Amygdala (tissue), 56 donors: ENCODE measurements at places on chromosomes 3 and 15.

- no peak for DNase-seq
Observed at GRCh38 chr15:58864602-58865424, 68.7 kb downstream of the SLTM start.

GRCh38 chr15:39621210-39621609, 40.3 kb downstream of the THBS1 start:
- DNase-seq, result no peak

DNA sequence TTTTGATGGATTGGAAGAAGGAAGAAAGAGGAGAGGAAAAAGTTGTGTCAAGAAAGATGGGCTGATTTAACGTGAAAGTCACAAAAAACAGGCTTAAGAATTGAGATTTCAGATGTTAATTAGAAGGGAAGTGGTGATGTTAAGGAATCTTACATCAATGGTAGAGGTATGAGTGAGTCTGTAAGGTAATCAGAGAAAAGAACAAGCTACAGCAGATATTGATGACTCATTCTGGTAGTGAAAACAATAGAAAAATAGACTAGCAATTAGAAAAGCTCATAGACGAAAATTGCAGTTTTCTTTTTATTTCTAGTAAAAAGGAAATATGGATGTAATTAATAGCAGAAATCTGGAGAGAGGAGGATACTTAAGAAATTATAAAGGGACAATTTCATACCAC, 559.6 kb downstream of the MCTP2 start:
- DNase-seq, result no peak

- DNase-seq, result peak; percentile 34
Observed at GRCh38 chr3:57227930-57228751, 612 bp downstream of the APPL1 start.

DNA sequence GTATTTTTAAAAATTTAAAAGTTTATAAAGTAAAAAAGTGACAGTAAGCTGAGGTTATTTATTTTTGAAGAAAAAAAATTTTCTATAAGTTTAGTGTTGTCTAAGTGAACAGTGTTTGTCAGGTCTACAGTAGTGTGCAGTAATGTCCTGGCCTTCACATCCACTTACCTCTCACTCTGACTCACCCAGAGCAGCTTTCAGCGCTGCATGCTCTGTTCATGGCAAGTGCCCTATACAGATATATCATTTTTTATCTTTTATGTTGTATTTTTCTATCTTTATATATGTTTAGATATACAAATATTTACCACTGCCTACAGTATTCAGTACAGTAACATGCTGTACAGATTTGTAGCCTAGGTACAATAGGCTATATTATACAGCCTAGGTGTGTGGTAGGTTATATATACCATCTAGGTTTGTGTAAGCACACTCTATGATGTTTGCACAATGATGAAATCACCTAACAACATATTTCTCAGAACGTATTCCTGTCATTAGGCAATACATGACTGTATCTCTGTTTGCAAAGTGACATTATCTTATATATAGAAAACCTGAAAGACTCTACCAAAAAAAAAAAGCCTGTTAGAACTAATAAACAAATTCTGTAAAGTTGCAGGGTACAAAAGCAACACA, 75.9 kb upstream of the TMC3 start:
- DNase-seq, result no peak

DNA sequence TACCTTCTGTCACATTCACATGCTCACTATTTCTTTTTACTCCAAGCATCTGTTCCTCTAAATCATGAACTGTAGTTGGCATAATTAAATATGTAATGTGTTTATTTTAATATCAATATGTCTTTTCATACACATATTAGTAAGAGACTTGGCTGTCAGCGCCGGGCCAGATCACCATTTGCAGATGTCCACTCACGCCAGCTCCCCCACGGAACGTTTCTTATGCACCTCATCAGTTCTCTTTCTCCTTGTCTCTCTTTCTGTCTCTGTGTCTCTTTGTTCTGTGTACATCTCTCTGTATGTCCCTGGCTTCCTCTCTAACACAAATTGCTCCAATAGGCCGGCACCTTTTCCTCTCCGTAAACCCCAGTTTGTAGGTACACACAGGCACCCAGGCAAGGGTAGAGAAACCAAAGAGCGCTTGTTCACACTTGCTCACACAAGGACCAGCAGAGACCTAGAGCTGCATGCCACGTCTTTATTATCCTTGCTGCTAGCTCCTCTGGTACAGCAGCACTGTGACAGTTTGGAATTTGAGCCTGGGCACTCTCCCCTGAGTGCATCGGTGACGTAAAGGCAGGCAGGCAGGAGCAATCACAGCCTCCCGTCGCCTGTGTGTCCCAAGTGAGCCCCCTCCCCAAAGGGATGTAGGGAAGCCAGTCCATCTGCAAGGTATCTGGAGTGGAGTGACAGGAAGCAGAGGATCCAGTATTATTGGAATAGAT, 40.4 kb downstream of the CACNA1D start:
- no peak for DNase-seq

DNA sequence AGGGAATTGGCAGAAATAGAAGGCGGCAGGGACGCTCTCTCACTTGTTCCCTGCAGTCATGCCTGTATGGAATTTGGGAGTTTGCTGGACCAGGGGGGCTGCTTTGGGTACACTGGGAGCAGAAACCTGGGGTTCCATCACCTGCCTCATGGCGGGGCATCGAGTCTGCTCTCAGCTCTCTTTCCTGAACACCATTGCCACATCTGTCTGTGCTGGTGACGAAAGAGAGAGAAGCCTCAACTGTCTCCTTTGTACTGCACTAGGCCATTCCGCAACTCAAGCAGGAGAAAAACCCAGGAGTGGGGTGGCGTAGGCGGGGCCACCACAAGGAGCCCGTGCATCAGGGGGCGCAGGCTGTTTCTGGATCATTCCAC, 14.0 kb downstream of the TMEM158 start:
- no peak for DNase-seq
